Amygdala (tissue), 56 donors: ENCODE measurements at places on chromosomes 2 and 18.

DNA sequence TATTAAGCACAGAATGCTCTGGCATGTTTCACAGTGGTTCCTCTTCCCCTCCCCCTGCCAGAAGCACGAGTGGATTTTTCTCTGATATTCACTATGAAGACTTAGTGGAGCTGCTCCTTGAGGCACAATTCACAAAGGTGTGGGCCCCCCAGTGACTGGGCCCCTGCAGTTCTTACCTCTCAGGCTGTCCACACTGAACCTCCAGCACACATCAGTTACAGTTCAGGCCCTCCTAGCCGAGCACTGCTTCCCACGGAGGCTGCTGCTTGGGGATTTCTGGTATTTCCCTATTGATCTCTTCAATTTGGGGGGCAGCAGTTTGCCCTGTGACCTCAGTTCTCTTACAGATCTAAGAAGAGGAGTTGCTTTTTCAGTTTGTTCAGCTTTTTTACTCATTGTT is 236.1 kb downstream of the SH3RF3 start:
- DNase-seq = no peak

- DNase-seq = no peak
Measured at GRCh38 chr2:104870100-104870975, 16.4 kb downstream of the POU3F3 start.

GRCh38 chr2:67581751-67582150 is 184.6 kb downstream of the ETAA1 start:
- DNase-seq = no peak

GRCh38 chr2:118609138-118609537 is 238.3 kb downstream of the EN1 start:
- DNase-seq = no peak

- no peak for DNase-seq
Measured at GRCh38 chr2:121611730-121612705, 37.2 kb downstream of the CLASP1 start.

DNA sequence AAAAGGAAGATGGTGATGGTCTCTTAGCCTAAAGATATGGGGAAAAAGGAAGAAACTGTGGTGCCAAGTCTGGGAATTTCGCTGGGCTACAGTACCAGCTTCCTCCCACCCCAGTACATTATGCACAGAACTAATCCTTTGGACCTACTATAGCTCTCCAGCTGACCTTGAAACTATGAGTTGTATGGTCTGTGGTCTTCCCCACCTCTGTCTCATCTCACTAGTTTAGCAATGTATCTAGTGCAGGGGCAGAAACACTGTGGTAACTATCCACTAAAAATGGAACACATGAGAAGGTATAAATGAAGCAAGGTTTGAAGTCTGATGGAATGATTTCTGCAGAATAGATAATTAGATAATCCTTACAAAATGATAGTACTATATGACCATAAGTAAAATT is 190.4 kb upstream of the CCDC150 start:
- DNase-seq = no peak

DNA sequence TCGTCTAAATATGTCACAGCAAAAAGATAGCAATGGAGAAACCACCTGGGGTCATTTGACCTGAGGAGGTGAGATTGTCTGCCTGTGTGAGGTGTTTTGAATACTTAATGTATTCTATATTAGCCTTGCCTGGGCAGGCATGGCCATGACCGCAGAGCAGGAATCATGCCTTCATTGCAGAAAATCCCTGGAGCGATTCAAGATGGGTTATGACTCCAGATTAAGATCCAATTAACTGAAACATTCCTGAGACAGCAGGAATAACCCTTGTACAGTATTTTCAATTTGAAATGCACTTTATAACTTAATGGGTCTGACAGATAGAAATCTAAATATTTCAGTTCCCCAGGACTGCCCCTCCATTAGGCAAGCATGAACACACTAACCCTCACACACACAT is 227.3 kb upstream of the RAB6C start:
- DNase-seq = no peak

DNA sequence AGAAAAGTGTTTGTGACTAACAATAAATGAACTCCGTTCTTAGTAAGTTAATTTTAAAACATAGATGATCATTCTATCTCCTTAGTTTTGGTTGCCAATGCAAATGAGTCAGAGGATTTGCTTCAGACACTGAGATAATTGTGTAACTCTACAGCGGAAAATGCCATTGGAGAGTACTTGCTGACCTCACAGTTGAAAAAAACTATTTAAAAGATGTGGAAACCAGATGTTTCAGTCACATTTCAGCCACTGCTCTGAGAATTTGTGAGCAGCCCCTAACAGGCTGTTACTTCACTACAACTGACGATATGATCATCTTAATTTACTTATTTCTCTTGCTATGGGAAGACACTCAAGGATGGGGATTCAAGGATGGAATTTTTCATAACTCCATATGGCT is at the start of gene TNFAIP6:
TNFAIP6 (plus strand) TSS at position 234 of the 400 bp plus-strand sequence; CDS start at position 309, 75 bp downstream.
- no peak for DNase-seq

GRCh38 chr2:104582471-104582870 is 271.4 kb upstream of the POU3F3 start:
- DNase-seq = no peak

- DNase-seq = no peak
Measured at GRCh38 chr2:147177071-147177857, 667.6 kb upstream of the ACVR2A start.

- no peak for DNase-seq
Measured at GRCh38 chr2:201280191-201281040, 20.1 kb downstream of the CASP8 start.

DNA sequence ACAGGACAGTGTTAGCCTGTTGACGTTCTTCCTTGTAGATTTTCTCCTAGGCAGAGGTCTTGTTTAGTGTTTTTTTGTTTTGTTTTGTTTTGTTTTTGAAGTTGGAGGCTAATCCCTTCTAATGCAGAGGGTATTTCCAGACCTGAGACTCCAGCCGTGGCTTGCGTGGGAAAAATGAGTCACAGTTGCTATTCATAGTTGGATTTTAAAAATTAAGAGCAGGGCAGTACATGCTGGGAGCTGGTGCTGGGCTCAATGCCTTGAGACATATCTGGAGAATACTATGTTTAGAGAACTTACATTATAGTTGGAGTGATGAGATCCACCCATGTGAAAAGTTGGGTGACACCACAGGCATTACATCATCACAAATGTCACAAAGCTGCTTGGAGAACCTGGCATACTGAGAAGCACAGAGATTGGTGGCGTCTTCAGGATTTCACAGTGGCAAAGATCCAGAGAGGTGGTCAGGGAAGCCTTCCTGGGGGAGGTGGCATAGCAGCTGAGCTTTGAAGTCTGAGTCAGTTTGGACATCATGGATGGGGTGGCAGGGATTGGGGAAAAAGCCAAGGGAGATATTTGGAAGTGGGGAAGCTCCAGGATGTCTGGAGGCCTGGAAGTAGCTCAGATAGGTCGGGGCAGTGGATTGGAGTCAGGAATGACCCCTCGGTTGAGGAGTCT is 249.4 kb downstream of the LOXHD1 start:
- DNase-seq = no peak

DNA sequence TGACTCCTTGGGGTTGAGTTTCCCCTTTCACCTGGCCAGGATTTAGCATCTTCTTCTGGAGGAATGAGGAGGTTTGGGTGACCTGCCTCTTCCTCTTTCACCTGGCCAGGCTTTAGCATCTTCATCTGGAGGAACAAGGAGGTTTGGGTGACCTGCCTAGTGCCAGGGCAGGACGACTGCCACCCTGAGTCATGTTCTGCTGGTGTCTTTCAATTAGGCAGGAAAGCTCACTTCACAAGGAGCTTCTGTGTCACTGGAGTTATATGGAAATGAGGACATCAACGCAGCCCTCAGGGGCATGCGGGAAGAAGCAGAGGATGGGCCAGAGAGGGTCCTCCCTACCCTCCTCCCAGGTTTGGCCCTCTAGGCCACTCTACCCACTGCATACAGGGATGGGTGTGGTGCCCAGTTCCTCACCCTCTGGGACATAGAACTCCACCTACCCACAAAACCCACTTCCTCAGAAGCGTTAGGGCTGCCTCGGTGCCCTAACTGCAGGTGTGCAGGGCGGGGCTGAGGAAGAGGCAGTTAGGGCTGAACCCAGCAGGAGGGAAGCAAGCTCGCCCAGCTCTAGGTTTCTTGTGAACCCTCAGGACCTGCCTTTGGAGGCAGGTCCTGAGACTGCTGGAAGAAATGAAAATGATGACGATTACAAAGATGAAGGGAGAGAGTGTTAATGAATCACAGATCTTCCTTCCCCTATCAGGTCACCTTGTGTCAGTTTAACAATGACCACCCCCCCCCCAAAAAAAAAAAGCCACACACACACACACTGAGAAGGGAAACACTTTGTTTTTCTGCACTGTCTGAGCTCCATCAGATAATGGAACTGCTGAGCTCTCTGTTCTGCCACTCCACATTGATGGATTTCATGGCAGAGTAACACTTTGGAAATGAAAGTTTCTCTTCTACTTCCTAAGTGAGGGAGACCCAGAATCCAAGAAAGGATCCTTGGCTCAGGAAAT is 71.0 kb downstream of the ARL4C start:
- no peak for DNase-seq

DNA sequence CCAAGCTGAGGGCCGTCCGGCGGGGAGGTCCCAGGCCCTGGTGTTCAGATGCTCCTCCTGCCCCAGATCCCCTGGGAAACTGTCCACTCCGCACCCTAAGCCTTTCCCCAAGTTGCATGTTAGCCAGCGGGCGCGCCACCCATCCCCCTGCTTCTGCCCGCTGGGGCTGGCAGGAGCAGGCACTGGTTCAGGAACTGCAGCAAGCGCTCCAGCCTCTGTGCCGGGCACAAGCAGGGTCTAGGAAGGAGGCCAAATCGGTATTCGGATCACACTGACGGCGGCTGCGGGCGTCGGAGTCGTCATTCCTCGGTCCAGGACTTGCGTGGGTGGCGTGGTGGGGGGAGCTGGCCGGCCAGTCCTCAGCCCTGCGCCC is 53.7 kb downstream of the FAM168B start:
- no peak for DNase-seq

DNA sequence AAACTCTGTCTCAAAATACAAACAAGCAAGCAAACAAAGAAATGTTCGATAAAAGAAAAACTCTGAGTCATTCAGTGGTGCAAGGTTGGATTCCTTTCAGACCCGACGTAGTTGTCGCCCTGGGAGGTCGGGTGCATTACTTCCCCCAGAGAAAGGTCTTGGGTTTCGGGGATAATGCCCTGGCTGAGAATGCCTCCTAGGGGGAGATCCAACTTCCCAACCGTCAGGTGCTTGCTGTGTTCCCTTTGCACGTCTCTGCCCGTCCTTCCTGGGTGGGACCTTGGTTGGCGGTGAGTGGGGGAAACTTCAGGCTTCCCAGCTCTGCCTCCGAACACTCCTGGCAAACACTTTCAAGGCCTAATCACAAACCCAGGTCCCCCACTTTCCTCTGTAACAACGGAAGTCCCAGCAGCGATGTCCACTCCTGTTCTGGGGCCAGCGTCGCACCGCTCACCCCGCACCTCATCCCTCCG is 609 bp downstream of the TPGS2 start:
- no peak for DNase-seq

DNA sequence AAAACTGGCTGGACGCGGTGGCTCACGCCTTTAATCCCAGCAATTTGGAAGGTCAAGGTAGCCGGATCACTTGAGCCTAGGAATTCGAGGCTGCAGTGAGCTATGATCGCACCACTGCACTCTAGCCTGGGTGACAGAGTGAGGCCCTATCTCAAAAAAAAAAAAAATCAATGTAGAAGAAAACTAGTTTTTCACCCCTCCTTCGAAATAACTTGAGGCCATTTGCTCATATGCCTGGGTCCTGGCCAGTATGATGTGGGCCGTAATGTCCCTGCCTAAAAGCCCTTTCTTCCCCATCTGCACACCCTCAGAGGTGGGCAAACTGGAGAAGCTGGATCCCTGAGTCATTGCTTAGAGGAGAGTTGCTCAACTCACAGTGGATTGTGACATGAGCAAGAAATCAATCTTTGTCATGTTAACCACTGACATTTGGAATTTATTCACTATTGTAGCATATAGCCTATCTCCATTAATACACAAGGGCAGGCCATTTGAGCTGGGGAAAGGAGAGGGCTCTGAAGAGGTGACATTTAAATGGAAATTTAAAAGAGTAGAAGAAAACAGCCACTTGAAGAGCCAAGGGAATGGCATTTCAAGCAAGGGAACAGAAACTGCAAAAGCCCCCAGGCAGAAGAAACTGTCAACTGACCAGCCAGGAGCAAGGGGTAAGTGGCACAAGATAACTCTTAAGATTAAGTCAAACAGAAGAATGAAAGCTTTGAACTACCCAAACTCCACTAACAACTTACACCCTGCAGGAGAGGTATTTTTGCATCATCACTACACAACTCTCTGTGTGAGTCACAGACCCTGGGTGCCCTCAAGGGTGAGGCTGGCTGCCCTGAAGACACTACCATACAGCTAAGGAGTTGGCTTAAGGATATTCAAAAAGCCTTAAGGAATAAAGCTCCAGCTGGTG is 7.6 kb upstream of the METTL21A start:
- DNase-seq = no peak

DNA sequence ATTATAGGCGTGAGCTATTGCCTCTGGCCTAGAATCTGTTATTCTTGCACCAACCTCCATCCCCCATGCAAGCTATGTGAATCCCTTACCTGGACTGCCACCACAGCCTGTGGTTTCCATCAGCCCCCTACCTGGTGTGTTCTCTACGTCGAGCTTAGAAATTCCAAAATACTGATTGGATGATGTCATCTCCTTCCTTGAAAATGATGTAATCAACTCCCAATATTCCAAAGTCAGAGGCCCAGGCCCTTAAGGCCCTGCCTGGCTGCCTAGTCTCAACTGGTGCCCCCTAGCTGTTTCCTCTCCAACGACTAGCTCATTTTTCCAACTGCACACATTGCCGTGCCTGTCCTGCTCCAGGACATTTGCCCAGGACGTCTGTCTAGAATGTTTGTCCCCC is 41.3 kb upstream of the GBX2 start:
- DNase-seq = no peak

- no peak for DNase-seq
Measured at GRCh38 chr2:126797622-126798275, 100.9 kb upstream of the TEX51 start.

GRCh38 chr2:140498360-140498759 is 1632.5 kb downstream of the LRP1B start:
- no peak for DNase-seq

- DNase-seq = no peak
Measured at GRCh38 chr2:73987109-73987947, 2.6 kb downstream of the TET3 start.

DNA sequence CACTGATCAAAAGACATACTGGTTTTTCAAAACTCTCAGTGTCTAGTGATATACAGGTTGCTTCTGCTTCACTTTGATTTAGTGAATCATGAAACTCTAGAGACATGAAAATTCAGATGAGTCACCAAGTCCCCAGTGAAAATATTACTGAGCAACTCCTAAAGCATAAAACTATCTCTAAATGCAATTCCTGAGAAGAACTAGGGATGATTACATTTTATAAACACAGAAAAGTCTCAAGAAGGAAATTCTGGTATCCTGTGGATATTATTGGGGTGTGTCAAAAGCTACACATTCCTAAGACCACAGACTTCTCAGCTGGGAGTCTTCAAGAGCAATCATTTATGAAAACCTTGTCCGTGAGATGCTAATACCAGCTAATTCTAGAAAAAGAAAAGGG is 9.7 kb downstream of the LRRTM4 start:
- no peak for DNase-seq

GRCh38 chr2:147845411-147845971 is 662 bp downstream of the ACVR2A start:
- no peak for DNase-seq
